Stimulated activated CD4-positive, alpha-beta T cell treated with anti-CD3 and anti-CD28 coated beads, Interleukin-4, amount 100 ng/mL, for 24 hours (primary cell): ENCODE measurements at places on chromosomes 5 and 9.

GRCh38 chr9:85246541-85246940, 495.2 kb downstream of the AGTPBP1 start:
- DNase-seq: no peak

DNA sequence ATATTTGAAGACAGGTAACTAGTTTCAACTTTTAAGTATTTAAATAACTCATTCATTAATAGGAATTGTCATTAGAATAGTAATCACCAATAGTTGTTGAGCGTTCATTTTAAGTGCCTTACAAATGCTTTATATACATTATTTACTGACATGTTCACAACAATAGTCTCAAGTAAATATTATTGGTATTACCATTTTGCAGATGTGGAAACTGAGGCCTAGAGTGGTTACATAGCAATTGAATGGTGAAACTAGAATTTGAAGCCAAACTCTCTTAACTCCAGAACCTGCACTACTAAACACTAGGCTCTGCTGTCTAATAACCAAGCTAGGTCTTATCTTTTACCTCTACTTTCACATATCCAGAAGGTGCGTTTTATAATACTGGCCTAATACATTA, 4.8 kb upstream of the HSPA9 start:
- DNase-seq: no peak

DNA sequence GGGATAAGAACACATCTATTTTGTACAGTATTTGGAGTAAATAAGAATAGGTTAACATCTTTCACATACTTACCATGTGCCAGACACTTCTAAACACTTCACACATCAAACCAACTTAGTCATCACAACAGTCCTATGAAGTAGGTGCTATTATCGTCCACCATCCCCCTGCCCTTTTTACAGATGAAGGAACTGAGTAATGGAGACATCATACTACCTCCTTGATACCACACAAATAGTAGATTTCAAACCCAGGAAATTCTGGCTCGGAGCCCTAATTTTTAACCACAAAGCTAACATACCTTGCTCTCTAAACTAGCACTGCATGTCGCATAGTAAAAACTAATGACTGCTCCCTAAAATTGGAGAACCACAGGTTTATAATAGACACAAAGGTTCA, 4.2 kb upstream of the ZNF366 start:
- DNase-seq: no peak

DNA sequence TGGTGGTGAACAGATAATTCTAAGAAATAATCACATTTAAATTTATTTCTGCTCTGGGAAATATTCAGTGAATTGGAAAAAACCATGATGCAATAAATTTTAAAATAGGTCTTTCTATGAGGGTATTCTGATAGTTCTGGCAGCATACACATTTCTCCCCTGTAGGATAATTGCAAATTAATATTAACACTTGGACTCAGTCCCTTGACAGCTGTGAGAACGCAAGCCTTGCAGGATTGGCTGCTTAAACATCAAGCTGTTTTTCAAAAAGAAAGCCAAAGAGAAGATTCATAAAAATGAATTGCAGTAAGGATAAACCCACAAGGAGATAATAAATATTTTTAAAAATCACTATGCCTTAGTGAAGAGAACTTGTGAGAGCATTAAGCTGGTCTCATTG, 180.0 kb downstream of the MTRR start:
- DNase-seq: no peak

- DNase-seq: no peak
Observed at GRCh38 chr9:70119786-70120185, 76.1 kb downstream of the MAMDC2 start.

DNA sequence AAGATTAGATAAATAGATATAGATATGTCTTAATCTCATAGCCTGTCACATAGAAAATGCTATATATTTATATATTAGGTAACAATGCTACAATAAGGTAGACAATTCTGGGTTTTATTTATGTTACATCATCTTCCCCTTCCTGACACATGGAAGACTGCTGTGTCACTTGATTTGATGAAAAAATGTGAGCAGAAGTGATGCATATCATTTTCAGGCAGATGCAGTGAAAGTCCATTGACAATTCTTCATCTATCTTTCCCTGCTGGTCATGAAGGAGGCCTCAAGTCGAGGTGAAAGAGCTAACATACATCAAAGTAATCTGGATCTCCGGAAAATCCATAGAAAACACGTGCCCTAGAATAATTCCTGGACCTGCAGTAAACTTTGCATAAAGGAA, 57.8 kb upstream of the CHD1 start:
- DNase-seq: no peak

- DNase-seq: no peak
Observed at GRCh38 chr5:72065751-72066255, 41.5 kb upstream of the MAP1B start.

GRCh38 chr5:179110528-179110927, 50.4 kb downstream of the ZNF354C start:
- no peak for DNase-seq

DNA sequence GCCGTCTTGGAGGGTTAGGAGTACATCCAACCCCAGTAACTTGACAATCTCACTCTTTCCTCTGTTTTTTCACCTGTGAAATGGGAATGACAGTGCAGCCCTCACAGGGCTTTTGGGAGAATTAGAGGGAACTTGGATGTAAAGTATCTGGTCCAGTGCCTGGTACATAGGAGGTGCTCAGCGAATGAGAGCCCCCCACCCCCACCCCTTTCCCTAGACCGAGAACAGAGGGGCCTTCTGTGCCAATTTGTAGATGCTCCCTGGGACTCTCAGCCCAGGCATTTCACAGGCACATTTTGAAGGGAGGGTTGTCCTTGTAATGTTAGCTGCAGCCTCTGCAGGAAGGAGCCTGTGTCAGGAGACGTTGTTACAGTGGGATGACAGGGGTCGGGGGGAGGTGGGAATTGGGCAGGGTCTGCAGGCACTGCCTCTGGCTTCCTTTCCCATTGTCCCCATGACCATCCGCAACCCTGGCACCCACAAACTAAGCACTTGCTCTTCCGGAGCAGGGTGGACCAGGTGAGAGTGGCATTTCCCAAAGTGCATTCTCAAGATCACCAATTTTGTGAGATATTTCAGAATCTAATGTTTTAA, 47.0 kb downstream of the AMBP start:
- DNase-seq: no peak

GRCh38 chr9:123544007-123544827, 188.2 kb downstream of the CRB2 start:
- DNase-seq: peak; percentile 40

DNA sequence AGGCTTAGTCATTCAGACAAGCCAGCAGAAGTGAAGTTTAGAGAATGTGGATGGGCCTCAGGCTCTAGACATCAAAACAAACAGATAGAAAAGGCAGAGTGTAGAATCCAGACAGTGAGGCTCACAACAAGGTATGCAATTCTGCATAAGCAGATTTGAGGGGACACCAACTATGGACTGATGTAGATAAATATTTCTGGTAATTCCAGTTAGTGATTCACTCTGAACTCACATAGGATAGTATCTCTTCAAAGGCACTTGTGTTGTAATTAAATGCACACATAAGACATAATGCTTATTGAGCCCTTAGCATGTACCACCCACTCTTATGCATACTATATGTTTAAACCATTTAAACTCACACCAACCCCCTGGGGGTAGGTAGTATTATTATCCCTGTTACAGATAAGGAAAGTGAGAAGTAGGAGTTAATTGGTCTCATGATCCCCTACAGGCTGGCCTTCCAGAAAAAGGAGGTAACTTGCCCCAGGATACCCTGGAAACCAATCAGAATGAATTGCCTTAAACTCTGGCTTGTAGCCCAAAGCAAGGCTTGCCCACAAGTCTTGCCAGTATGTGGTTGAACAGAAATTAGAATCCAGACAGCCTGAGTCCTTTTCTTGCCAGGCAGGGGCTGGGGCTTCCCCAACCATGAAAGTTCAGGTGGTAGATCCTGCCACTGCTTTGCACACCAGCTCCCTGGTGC, 39.5 kb upstream of the HSPB3 start:
- DNase-seq: no peak

GRCh38 chr9:36320466-36320865, 62.2 kb upstream of the GNE start:
- no peak for DNase-seq

DNA sequence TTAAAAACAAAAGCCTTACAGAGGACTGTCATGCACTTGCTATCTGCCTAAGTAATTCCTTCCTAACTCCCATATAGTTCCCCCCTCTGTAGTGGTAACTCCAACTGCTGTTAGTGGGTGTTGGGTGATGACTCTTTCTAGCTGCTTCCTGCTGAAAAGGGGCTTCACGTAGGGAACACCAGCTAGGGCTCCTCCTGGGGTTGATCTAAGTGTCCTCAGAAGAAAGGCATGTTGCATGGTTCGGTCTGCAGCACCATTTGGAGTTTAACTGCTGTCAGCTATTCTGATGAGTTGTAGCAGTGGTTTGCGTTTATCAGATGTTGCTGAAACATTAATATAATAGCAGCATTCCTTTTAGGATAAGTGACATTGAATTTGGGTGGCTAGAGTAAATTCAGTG, 281.9 kb upstream of the TUSC1 start:
- DNase-seq: no peak

- DNase-seq: no peak
Observed at GRCh38 chr5:137666461-137666850, 69.4 kb downstream of the KLHL3 start.

DNA sequence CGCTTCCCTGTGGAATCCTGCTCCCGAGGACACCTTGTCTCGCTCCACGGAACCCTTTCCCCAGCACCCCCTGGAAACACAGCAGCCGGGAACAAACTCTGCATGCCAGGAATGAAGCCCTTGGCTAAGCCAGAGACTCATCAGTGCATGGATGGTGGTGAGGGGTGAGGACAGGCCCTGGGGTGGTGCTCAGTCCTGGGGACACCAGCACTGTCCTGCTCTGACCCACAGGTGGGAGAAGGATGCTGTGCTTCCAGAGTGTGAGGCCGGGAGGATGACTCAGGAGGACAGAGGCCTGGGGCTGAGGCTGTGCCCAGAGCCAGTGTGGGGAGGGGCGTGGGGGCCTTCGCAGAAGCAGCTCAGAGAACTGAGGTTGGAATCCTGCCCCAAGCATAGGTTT, 11.2 kb upstream of the EGR1 start:
- DNase-seq: no peak

DNA sequence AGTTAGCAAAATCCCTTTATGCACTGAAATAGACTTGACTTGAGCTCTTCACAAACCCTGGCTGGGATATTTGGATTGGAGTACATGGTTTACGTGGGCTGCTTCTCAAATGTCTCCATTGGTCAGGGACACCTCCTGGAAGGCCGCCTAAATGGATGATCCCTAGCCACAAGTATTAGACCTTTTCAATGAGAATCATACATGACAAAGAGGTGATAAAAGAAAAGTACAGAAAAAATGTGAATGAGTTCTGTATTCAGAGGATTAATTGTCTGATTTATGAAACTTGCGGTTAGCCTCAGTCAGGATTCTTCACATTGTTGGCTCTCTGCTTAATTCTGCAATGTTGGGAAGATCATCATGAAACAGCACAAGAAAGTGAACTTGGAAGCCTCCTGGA, 752.8 kb upstream of the ADAMTS16 start:
- no peak for DNase-seq

- DNase-seq: no peak
Observed at GRCh38 chr5:177995691-177996595, at the start of gene PROP1. PROP1 (minus strand) TSS chr5:177996242; CDS start chr5:177995933, 309 bp downstream.

DNA sequence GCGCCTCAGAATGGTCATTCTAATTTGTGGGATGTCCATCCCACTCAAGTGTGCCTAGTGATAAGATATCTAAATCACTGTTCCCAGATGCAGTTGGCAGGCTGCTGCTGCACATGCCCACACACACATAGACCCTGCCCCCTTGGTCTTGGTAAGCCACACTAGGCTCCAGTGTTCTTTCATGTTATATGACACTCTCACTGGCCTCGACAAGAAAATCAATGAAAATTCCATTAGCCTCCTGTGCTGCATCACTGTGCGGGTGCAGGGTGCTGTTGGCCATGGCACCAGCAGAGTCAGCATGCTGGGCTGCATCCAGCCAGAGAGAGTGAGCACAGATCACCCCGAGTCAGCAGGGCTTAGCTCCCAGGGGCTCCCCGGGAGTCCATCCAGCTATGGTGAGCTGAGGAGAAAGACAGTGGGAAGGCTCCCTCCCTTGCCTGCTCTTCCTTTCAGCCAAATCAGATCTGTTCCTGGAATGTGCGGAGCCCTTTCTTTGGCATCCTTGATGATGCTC, 59.9 kb downstream of the ABLIM3 start:
- no peak for DNase-seq

DNA sequence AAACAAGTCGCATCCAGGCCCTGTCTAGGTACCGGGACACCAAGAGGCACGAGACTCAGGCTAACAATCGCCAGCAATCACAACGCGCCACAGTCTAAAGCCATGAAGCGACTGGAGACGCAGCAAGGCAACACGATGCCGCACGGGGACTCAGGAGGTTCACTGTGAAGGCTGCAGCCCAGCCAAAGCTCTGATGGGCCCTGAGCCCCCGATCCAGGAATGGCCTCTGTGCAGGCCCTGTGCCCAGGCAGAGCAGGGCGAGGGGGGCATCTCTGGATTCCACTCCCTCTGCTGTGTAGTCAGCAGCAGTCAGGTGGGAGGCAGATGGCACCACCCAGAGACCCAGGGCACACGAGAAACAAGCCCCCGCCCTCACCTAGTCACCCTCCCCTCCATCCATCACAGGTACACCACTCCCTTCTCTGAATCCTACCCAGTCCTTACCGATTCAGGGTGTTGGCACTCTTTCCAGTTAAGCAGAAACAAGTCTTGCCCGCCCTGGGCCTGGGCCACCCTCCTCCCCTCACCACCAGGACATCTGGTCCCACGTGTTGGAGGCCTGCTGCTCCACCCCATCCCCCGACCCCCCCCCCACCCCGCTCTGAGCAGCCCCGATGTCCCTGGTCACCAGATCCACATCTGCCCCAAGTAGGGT, 1.1 kb downstream of the RALGDS start:
- DNase-seq: no peak

- no peak for DNase-seq
Observed at GRCh38 chr5:173839117-173839713, 48.9 kb upstream of the CPEB4 start.

- DNase-seq: no peak
Observed at GRCh38 chr9:134838651-134839454, 41.8 kb upstream of the FCN2 start.

- no peak for DNase-seq
Observed at GRCh38 chr5:84729326-84729725, 344.6 kb upstream of the EDIL3 start.

GRCh38 chr9:5897851-5898250, 7.2 kb downstream of the MLANA start:
- no peak for DNase-seq

- DNase-seq: no peak
Observed at GRCh38 chr5:127934791-127935256, 148.7 kb upstream of the SLC12A2 start.

- DNase-seq: no peak
Observed at GRCh38 chr9:124345751-124346281, 69.4 kb downstream of the PSMB7 start.

- no peak for DNase-seq
Observed at GRCh38 chr9:92493749-92494387, 11.6 kb upstream of the ASPN start.

GRCh38 chr5:159913048-159913447, 3.2 kb upstream of the ADRA1B start:
- DNase-seq: no peak

GRCh38 chr9:72039532-72039931, 20.9 kb downstream of the C9orf57 start:
- no peak for DNase-seq
